ENCODE measurements at places on chromosomes 13 and 19.

DNA sequence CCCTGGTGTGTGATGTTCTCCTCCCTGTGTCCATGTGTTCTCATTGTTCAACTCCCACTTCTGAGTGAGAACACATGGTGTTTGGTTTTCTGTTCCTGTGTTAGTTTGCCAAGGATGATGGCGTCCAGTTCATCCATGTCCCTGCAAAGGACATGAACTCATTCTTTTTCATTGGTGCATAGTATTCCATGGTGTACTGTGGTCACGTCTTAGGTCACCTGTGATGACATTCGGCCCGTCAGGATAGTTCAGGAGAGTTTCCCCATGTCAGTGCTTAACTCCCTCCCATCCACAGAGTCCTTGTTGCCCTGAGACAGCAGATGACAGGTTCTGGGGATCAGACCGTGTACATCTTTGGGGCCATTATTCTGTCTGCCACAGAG, 8.6 kb downstream of the ZNF444 start:
- DNase-seq = no peak

DNA sequence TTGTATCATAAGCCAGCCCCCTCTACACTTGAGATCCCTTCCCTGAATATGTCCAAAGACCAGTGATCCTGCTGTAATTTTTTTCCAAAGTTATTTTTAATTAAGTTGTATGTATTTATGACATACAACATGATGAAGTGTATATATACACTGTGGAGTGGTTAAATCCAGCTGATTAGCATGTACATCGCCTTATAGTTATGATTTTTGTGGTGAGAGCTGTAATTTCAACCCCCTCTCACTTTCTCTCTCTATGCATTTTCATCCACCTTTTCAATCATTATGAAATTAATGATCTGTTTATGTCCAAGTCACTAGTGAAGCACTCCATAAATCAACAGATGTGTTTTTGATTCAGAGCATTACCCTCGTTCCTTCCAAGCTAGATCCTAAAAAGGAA, 85.3 kb downstream of the KCTD12 start:
- no peak for DNase-seq

DNA sequence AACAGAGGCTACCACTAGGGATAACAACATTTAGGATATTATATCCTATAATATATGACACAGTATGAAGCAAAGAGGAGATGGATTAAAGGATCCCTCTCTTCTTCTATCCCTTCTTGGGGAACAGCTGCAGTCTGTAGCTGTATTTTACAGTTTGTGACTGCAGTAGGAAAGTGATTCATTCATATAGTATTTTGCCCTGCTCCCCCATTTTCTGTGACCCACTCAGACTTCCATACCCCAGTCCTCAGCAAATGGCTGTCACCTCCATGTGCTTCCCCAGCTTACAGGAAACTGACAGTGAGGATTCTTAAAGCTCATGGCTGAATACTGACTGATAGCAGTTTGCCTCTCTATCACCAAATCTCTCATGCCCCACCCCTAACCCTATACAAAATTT, 27.5 kb downstream of the MICU2 start:
- DNase-seq = no peak

DNA sequence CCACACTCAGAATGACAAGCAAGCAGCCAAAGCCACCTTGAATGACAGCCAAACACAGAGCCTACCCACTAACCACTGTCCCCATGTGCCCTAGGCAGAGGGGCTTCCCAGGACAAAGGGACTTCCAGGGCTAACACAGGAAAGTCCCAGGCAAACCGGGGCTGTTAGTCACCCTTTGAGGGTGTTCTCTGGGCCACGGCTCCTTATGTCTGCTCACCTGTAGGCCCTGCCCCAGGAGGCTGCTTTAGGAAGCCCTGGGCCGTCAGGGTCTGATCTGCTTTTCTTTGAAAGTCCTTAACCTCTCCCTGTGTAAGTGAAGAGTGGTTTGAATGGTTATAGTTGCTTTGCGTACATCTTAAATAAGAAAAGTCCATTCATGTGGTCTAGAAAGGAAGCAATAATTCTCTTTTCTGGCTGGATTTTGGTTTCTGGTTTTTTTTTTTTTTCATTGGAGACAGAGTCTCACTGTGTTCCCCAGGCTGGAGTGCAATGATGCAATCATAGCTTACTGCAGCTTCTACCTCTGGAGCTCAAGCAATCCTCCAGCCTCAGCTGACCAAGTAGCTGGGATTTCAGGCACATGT, 161.4 kb downstream of the EFNB2 start:
- DNase-seq = no peak

DNA sequence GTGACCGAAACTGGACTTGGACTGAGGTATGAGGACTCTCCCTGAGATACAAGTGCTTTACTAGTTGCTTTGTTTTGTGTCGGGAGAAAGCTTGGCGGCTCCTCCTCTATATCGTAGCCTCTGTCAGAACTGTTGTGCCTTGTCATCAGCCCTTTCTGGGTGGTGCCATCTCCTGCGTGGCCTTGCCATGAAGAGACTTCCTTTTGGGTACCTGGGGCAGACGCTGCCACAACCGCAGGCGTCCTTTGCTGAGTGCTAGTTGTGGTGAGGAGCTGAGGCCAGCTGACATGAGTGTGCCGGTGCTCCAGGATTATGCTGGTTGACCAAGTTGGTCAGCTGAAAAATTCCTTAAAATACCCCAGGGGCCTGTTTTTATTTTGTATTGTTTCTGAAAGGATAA, 124.5 kb downstream of the AKAP11 start:
- DNase-seq = no peak

GRCh38 chr19:19458110-19458816, 52.8 kb downstream of the GATAD2A start:
- no peak for DNase-seq

- no peak for DNase-seq
Observed at GRCh38 chr13:72808917-72809500, 27.1 kb downstream of the PIBF1 start.

- no peak for DNase-seq
Observed at GRCh38 chr13:93861818-93862217, 617.7 kb downstream of the DCT start.

DNA sequence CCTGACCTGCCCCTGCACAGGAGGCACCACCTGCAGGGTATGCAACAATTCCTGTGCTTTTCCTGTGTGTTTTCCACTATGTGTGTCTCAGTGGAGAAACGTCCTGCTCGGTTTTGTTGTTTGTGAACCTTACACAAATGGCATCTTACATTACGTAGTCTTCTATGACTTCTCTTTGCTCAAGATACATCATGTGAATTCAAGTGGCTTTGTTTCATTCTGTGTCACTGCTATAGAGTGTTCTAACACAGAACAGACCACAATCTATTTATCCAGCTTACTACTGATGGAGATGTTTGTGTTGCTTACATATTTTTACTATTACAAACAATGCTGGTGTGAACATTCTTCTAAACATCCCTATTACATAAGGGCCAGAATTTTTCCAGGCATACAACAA, 97.7 kb downstream of the ANKRD10 start:
- no peak for DNase-seq

DNA sequence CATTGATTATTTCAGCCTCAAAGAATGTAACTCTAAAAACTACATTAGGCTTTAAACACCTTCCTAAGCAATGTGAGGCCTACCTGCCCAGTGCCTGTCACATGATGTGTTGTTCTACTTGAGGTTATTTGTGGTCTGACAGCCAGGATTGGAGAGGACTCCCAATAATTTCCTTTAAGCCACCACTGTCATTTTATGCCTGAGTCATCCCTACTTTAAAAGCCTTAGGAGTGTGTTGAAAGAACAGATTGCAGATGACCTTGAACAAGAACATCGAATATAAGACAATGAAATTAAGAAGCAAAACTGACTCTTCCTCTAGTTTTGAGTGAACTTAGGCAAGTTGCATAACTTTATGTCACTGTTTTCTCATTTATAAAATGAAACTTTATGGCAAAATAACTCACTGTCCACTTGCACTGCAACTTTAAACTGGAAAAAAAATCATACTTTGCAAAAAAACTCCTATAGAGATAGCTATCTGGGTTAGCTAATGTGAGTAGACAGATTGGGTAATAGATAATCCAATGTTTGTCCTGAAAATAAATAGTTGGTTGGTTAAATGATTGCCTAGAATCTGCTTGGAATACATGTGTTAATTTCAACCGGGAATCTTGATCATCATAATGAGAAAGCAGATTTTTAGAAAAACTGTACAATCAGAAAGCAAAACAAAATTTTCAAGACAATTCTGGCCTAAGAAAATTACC, 361.2 kb downstream of the SUCLA2 start:
- no peak for DNase-seq

GRCh38 chr13:33316890-33317289, 31.3 kb upstream of the STARD13 start:
- no peak for DNase-seq

DNA sequence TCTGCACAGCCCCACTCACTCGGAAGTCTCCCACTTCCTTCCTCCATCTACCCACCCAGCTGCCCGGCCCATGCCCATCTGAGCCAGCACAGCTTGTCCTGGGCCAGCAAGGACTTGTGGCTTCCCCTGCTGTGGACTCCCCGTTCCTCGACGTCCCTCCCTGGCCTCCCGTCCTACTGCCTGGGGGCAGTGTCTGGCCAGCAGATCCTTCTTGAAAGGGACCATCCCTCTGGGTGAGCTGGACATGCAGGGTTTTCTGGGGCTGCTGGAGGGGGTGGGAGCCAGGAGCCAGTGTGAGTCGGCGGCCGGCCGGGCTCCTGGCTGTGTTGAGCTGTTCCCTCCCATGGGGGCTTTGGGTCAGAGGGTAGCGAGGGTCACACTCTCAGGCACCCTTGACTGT, 26.7 kb downstream of the CRTC1 start:
- no peak for DNase-seq

- no peak for DNase-seq
Observed at GRCh38 chr19:281992-282391, 9.2 kb downstream of the PLPP2 start.

DNA sequence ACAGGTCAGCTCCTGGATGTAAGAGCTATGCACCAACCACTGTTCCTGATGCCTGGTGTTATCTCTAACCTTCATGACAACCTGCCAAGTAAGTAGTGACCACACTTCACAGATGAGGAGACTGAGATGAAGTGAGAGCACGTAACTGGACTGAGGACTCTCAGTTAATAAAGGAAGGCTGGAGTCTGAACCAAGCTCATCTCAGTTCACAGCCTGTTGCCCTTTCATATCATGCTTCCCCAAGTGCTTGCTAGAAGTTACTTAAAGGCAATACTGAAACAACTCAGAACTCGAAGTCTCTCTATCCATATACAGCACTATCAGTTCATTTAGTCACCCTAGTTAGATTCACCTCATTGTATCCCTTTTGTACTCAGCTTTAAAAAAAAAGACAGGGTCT, 119.7 kb downstream of the ABCC4 start:
- no peak for DNase-seq

DNA sequence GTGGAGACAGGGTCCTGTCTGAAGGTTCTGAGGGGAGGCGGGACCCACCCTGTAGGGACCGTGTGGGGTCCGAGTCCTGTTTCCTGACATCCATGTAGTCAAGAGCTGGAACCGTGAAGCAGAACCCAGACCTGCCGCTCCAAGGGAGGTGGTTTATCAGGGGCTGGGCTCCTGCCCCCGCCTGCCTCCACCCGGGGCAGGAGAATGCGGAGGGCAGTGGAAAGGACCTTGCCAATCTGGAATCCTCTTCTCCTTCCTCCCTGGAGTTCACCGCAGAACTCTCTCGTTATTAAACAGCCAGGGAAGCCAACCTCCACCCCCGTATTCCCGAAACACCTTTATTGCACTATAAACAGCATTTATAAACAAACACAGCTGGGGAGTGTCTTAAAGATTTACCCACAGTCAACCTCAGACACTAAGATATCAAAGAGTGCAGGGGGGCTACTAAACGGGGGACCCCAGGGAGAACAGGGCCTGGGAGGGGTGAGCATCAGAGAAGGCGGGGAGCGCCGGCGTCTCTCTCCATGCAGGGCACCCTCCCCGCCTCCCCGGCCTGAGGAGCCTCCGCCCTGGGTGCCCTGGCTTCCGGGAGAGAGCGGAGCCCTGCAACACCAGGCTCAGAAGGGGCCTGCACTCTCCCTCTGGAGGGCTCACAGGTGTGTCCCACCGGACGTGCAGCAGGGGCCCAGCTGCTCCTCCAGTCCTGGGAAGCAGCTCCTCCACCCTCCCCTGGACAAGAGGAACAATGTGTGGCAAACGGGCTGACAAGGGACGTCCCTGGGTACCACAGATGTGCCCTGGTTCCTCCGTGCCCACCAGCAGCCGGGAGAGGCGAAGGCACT, 3.6 kb downstream of the C2CD4C start:
- no peak for DNase-seq

GRCh38 chr13:90738881-90739280, 608.6 kb upstream of the MIR17HG start:
- no peak for DNase-seq

DNA sequence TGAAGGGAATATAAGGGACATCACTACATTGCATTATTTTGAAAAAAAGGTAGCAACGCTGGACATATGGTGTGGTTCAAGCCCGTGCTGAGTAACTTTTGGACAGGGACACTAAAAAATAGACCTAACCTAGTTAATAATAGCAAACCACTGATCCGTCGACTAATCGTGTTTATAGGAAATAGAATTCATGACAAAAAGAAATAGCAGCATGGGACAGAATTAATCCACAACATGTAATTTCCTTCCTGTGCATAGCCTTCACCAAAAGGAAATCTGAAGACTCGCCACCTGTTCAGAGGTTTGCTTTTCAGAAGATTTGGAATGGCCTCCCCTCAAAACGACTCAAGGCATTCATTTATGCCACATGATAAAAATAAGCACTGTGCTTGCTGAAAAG, 128.7 kb downstream of the FGF14 start:
- no peak for DNase-seq

DNA sequence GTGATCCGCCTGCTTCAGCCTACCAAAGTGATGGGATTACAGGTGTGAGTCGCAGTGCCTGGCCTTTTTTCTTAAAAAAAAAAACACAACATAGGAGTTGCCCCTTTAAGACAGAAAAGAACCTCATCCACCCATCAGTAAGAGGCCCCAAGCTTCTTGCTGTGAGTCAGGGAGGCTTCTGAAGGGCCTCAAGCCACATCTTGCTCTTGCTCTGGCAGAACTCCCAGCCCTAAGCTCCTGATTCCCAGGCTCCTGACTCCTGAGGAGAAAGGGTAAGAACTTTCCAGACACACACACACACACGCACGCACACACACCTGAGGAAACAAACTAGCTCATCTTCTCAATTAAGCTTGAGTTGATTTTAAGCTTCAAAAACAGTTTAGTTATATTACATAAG, 6.9 kb downstream of the ETFB start:
- no peak for DNase-seq

DNA sequence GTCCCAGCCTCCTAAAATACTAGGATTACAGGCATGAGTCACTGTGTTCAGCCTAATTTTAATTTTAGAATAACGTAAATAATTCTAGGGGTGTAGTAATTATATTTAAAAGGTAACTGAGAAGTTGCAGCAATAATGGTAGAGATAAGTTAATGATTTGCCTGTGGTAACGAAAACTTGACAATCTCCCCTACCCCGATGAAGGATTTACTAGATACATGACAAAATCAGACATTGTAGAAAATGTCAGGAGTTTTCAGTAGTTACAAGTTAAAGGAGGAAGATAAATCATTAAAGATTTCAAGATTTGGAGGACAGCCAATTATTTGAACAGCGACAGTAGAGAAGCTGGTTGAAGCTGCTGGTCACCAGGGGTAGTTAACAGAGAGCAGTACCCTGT, 652.2 kb upstream of the PCDH20 start:
- no peak for DNase-seq

GRCh38 chr13:48478391-48478790, 54.5 kb downstream of the RCBTB2 start:
- no peak for DNase-seq
